ENCODE measurements at places on chromosomes 1 and 21.

- no peak for DNase-seq
Measured at GRCh38 chr1:11505591-11506538, 26.9 kb downstream of the DISP3 start.

DNA sequence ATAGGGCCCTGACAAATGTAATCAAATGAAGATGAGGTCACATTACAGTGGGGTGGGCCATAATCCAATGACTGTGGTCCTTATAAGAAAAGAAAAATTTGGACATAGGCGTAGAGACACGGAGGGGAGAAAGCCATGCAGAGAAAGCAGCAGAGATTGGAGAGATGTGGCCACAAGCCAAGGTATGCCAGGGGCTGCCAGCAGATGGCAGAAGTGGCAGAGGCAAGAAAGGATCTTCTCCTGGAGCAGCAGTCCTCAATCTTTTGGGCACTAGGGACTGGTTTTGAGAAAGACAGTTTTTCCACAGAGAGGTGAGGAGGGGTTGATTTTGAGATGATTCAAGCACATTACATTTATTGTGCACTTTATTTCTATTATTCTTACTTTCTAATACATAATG is 355.1 kb downstream of the NPHP4 start:
- DNase-seq, result no peak

DNA sequence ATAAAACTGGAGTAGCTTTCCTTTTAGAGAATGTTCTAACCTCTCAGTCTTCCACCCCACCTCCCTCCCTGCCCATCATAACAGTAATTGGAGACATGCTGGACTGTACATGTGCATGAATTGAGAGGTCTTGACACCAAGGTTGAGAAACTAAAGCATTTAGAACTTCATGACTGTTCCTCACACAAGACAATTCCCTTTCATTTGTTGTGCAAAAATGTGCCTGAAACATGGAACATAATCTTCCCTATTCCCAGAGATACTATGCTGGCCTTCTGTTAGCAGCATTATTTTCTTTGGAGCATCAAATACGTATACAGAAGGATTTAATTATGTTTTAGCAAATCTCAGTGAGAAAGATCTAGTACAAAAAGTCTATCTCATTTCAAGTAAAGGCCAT is 97.5 kb upstream of the KCNE2 start:
- no peak for DNase-seq

GRCh38 chr1:9052272-9053049 is 17.0 kb downstream of the SLC2A5 start:
- no peak for DNase-seq

DNA sequence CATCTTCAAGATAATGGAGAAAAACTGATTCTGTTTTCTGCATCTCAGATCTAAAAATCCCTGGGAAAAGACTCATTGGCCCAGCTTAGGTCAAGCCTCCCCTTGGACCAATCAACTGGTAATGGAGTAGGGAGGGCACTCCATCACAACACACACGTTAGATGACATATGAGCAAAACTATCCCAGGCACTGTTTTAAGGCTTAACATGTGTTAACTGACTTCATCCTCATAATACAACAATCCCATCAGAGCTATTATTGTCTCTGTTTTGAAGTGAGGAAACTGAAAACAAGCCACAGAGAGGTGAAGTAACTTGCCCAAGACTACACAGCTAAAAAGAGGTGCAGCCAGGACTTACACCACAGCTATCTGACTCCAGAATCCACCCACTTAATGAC is 14.7 kb upstream of the CITED4 start:
- DNase-seq, result no peak

- no peak for DNase-seq
Measured at GRCh38 chr1:200365897-200366426, 43.9 kb downstream of the ZNF281 start.

- DNase-seq, result no peak
Measured at GRCh38 chr1:167152192-167152876, 58.5 kb downstream of the STYXL2 start.

DNA sequence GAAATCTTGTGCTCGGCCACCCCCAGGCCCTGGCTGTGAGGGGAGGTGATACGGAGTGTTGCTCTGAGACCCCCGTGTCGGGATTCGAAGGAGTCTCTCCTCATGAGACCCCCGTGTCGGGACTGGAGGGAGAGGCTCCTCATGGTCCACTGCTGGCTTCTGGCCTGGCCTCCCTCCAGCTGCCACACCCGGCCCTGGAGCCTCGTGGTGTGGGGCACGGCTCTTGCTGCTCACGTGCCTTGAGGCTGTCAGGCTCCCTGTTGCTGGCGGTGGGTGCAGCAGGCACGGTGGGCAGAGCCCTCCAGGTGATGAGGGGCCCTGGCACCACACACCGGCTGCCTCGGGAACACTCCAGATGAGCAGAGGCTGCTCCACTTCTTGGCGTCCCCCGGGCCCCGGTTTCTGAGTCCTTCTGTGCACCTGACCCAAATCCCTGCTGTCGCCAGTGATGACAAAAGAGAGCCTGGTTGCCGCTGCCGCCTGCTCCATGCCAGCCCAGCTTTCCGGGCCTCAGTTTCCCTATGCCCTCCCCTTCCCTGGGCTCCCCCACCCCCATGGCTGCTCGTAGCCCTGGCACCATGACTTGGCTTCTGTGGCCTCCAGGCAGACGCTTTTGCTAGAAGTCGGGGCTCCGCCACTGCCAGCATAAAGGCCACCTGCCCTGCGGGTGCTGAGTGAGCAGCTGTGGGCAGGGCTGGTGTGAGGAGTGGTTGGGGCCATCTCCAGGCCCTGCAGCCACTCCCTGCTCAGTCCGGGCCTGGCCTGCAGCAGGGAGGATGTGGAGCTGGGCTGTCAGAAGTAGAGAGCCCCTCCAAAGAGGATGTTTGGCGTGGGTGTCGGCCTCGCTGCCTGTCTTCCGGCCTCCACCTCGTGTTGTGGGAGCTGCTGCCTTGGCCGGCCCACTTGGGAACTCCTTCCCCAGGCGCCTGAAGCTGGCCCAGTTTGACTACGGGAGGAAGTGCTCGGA is 11.8 kb downstream of the TMEM240 start:
- DNase-seq, result no peak

DNA sequence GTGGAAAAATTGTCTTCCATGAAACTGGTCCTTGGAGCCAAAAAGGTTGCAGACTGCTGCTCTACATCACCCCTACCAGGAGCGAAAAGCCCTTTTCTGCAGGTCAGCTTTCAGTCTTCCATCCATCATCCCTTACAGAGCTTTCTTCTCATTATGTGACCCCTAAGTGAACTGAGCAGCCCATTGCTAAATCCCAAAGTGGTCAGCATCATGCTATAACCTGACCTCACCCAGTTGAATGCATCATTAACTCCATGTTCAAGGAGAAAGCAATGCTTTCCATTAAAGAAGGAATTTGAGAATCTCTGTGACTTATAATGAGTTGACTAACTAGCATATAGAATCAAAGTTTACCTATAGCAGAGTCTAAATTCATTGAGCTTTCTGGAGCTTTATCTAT is 10.4 kb upstream of the IL24 start:
- no peak for DNase-seq

DNA sequence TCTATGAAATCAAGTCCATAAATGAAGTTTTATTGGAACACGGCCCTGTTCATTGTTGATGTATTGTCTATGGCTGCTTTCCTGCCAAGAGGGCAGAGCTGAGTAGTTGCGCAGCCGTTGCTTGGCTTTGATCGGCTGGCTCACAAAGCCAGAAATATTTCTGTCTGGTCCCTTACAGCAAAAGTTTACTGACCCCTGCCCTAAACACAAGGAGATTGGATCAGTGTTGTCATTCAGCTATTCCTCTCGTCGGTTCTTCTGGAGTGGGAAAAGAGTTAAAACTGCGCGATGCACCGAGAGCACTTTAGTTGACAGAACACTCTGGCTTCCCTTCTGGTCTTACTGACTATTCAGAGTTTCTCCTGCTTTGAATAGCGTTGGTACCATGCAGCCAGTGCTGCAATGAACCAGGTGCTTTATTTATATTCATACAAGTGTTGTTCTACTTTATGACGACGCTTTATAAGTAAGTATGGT is 868 bp downstream of the ZBTB40 start:
- DNase-seq, result no peak

DNA sequence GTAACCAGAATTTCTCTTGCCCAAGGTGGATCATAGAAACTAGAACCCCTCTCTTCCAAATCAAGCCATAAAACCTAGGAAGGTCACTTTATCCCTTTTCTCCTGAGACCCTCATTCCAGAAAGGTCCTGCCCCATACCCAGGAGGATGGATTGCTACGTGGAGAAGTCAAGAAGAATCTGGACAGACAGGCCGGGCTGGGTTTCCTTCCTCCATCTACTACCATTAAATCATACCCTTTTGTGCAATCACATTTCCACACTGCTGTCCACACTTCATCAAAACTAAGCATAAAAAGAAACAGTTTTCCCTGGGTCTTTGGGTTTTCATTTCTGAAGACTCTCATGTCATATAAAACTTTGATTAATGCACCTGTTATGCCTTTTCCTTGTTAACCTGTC is 65.4 kb downstream of the C21orf91 start:
- no peak for DNase-seq

- DNase-seq, result peak; percentile 33
Measured at GRCh38 chr1:181100015-181100905, 11.8 kb downstream of the IER5 start.

DNA sequence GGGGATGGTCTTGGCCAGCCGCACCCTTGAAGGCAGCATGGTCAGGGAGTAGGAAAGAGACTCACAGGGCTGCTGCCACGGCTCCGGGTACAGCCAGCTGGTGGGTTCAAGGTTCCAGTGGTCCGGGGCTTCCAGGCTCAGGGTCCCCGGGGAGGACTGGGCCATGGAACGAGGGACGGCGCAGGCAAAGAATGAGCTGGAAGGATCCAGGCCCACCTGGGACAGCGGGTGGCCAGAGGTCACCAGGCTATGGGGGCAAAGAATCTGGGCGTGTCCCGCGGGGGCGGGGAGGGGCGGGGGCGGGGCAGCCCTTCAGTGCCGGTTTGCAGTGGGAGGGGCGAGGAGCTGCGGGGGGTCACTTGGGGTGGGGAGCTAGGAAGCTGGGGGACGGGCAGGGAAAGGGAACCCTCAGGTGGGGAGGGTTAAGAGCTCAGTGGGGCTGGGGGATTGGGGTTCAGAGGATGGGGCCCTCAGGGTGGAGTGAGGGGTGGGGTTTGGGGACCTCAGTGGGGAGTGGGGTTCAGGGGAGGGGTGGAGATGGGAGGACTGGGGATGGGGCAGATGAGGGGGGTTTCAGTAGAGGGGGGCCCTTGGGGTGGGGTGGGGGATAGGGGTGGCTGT is at the start of gene DNMT3L:
TSS of gene DNMT3L (minus strand) at position 223 of the 621 bp plus-strand sequence. CDS start 638 bp downstream, outside the sequence.
- peak; percentile 56 for DNase-seq

- no peak for DNase-seq
Measured at GRCh38 chr1:162458236-162458635, 39.4 kb upstream of the UHMK1 start.

GRCh38 chr1:210727709-210728108 is 399.0 kb downstream of the HHAT start:
- DNase-seq, result no peak

- DNase-seq, result no peak
Measured at GRCh38 chr1:73801912-73802429, 396.0 kb downstream of the LRRIQ3 start.

GRCh38 chr1:30758785-30759380 is 1.3 kb upstream of the LAPTM5 start:
- peak; percentile 70 for DNase-seq

GRCh38 chr1:197471248-197471985 is 203.4 kb downstream of the CRB1 start:
- no peak for DNase-seq

DNA sequence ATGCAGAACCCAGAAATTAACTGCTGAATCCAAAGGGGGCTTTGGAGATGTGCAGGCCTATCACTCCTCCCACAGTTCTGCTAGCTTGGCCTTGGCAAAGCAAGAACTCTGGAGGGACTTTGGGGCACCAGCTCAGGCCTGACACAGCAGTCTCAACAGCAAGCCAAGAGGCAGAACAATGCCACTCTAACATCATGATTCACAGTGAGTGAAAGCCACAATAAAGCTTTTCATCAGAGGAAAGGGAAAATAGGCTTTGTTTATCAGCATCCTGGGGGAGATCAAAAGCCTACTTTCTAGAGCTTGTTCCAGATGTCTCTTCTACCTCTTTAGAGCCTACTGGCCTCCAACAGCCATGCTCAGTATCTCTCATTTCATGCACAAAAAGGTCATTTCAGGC is 283.4 kb downstream of the KCNH1 start:
- DNase-seq, result no peak

- no peak for DNase-seq
Measured at GRCh38 chr1:29372108-29372507, 135.8 kb downstream of the PTPRU start.

GRCh38 chr21:28923439-28923975 is 69.2 kb downstream of the LTN1 start:
- DNase-seq, result no peak

GRCh38 chr1:16152481-16153087 is 3.3 kb downstream of the EPHA2 start:
- no peak for DNase-seq
